ENCODE measurements at places on chromosomes 5 and 9. TPM values are rescaled to one million over a fixed set of nuclear protein-coding genes. Genes with fewer than 3 reads are reported as not detected.

TGFBR1 gene
- total RNA-seq: 22.2 TPM

SAXO1 gene
- not detected for total RNA-seq

AQP7 gene
- 0.26 TPM for total RNA-seq

ZMAT2 gene
- 62.2 TPM for total RNA-seq

TSSK1B gene
- not detected for total RNA-seq

AJM1 gene
- total RNA-seq: 7.2 TPM
